AG20443 (cell line): ENCODE measurements at places on chromosomes 4 and X.

GRCh38 chr4:152217896-152218295 lies 318.0 kb downstream of the FBXW7 start:
- no peak for DNase-seq

GRCh38 chrX:71178908-71179307 lies 34.3 kb downstream of the NLGN3 start:
- peak; percentile 38 for DNase-seq

- no peak for DNase-seq
These were observed 4.9 kb upstream of the PCGF3 start for GRCh38 chr4:700587-701264.

- peak; percentile 97 for DNase-seq
These were observed 7.7 kb downstream of the HAND2 start for GRCh38 chr4:173522160-173522950.
